ENCODE measurements at places on chromosomes 11 and 22.
A peak's percentile ranks its signal among the peaks of the same experiment; 100 is the strongest.

DNA sequence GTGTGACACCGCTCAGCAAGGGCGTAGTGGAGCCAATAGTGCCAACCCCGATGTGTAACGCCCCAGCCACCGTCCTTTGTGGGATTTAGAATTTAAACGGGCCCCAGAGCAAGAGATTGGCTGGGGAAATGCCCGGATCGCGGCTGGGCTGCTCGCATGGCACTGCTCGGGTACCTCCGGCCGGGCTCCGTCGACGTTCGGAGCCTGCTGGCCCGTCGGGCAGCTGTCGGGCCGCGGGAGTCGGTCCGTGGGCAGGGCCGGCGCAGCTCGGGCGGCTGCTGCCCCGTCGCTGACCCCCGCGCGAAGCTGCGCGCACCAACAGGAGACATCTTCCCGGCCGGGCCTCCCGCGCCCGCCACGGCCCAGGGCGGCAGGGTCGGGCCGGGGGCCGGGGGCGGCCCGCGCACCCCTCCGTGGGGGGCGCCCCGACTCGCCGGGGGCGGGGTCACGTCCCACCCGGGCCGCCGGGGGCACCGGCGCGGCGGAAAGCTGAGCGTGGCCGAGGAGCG is 1.3 kb upstream of the KDM2A start:
- DNase-seq, result peak; percentile 30

- no peak for DNase-seq
Measured at GRCh38 chr11:133029107-133029506, 503.2 kb downstream of the OPCML start.

- DNase-seq, result no peak
Measured at GRCh38 chr22:44453441-44454112, 44.5 kb downstream of the RTL6 start.

- no peak for DNase-seq
Measured at GRCh38 chr11:58774164-58774593, 42.4 kb upstream of the GLYAT start.

GRCh38 chr22:43885786-43886185 is 6.0 kb downstream of the PNPLA5 start:
- DNase-seq, result no peak

- peak; percentile 12 for DNase-seq
Measured at GRCh38 chr11:46050003-46050461, 71.2 kb downstream of the PHF21A start.

DNA sequence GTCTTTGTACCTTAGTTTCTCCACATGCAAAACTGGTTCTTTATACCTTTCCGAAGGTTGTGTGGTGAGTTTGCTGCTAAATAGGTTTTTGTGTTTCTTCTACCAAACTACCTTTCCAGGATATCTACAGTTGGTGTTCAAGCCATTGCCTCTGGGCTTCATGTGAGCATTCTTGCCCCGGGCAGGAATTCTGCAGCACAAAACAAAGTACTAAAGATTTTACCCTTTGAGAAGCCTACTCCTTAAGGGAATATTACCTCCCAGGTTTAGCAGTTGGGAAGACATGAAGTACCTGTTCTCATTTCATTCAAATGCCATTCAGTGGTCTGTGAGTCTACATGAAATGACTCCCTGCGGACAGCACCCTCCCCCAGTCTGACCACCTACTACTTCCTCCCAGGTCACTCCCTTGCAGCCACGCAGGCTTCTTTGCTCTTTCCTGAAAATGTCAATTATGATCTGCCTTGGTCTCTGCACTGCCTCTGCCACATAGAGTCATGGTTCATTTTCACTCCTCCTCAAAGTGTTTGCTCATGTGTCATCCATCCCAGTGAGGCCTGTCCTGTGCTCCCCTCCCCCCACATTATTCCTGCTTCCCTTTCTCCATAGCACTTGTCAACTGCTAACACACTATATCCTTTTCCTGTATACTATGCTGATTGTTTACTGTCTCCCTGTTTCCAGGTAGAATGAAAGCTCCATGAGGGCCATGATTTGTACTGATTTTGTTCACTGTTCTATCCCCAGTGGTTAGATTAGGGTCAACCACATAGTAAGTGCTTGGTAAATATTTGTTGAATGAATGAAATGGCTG is 36.9 kb downstream of the PACS1 start:
- no peak for DNase-seq

DNA sequence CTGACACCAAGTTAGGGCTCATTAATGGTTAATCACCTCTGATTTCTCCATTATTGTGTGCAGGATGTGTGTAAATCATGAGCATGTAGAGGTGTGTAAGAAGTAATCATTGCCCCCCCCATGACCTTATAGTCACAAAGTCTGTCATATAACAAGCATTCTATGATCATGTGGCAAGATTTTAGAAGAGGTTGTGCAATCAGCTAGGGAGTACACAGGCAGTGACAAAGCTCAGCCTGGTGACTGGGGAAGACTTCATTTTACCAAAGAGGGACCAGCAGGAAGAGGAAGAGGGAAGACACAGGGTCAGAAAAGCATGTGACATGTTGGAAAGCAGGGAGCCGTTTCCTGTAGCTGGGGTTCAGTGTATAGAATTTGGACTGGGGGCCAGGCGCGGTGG is 176.5 kb upstream of the LARGE1 start:
- DNase-seq, result no peak

DNA sequence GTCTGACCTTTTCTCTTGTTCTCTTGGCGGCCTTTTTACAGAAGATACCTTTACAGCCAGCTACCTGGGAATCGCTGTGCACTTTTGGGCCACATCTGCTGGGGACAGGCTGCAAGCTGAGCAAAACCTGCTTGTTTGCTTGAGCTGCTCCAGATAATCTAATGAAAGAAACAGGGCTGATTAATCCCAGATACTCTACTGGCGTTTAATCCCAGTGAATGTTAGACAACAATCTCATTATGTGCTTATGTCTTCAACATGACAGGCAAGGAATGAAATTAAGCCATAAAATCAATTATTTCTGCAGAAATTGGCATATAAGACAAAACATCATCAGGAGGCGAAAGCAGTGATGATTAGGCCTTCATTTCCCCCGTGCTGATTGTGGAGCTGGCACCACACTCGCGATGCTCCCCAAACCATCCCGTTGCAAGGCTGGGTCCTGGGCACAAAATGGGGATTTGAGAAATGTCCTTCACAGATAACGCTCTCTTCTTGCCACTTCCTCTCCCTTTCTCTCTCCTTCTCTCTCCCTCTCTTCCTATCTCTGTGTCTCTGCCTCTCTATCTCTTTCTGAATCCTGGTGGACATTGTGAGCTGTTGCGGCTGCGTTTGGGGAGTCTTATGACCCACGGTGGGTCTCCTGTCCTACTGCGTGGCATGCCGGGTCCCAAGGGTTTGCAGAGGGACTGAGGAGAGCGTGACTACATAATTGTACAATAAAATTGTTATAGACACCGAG is 1053.8 kb downstream of the TBC1D22A start:
- DNase-seq, result no peak

- no peak for DNase-seq
Measured at GRCh38 chr11:57890521-57890920, 128.9 kb downstream of the CTNND1 start.

- DNase-seq, result no peak
Measured at GRCh38 chr22:23570681-23571080, 9.4 kb downstream of the IGLL1 start.

DNA sequence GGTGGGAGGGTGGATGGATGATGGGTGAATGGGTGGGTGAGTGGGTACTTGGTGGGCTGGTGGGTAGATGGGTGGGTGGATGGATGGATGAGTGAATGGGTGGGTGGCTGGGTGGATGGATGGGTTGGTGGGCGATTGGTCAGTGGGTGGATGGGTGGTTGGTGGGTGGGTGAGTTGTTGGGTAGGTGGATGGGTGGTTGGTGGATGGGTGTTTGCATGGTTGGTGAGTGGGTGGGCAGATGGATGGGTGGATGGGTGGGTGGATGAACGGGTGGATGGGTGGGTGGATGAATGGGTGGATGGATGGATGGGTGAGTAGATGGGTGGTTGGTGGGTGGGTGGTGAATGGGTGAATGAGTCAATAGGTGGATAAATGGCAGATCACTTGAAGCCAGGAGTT is 43.0 kb upstream of the LRRC32 start:
- DNase-seq, result no peak

Data from transverse colon (tissue), 4 donors.